ENCODE measurements at places on chromosomes 12 and 14. TPM values are rescaled to one million over a fixed set of nuclear protein-coding genes. Genes with fewer than 3 reads are reported as not detected.

SERPINA9 gene
- polyA plus RNA-seq = not detected

SLC4A8 gene
- polyA plus RNA-seq = 1.2 TPM

GXYLT1 gene
- polyA plus RNA-seq = 9.4 TPM

FIGNL2 gene
- polyA plus RNA-seq = 0.90 TPM

- no peak for DNase-seq
Measured at GRCh38 chr12:122495258-122495657, 5.5 kb downstream of the ZCCHC8 start.

DNA sequence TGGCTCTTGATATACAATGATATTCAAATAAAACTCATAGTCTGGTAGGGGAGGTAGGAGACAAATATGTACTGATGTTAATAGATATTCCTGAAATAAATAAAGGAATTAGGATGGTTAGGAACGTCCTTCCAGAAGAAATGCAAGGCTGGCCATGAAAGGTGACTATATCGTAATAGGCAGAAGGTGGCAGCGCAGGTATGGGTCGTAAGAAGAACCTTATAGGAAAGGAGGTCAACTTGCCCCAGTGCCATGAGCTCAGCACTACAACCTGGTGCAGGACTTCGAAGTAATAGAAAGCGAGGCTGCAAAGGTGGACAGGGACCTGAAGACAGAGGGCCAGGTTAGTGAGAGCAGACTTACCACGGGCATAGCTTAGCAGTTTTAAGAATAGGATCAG is 55.3 kb upstream of the FGD4 start:
- DNase-seq = no peak

DNA sequence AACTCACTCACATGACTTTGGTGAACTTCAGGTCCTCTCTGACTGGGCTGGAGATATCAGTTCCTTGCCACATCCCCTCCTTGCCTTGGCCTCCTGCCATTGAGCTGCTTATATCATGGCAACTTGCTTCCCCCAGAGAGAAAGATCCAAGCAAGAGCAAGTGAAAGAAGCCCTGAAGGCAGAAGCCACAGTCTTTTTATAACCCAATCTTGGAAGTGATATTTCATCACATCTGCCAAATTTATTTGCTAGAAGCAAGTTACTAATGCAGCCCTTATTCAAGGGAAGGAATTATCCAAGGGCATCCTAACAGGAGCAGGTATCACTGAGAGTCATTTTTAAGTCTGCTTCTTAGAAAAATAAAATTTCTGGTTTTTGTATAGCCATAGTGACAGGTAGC is 127.8 kb downstream of the SLC38A4 start:
- no peak for DNase-seq

GRCh38 chr12:117388951-117389446 is 27.6 kb upstream of the NOS1 start:
- DNase-seq = no peak

- DNase-seq = no peak
Measured at GRCh38 chr14:76975812-76976211, 52.7 kb downstream of the IRF2BPL start.

- DNase-seq = no peak
Measured at GRCh38 chr14:53249059-53249458, 95.9 kb upstream of the DDHD1 start.

DNA sequence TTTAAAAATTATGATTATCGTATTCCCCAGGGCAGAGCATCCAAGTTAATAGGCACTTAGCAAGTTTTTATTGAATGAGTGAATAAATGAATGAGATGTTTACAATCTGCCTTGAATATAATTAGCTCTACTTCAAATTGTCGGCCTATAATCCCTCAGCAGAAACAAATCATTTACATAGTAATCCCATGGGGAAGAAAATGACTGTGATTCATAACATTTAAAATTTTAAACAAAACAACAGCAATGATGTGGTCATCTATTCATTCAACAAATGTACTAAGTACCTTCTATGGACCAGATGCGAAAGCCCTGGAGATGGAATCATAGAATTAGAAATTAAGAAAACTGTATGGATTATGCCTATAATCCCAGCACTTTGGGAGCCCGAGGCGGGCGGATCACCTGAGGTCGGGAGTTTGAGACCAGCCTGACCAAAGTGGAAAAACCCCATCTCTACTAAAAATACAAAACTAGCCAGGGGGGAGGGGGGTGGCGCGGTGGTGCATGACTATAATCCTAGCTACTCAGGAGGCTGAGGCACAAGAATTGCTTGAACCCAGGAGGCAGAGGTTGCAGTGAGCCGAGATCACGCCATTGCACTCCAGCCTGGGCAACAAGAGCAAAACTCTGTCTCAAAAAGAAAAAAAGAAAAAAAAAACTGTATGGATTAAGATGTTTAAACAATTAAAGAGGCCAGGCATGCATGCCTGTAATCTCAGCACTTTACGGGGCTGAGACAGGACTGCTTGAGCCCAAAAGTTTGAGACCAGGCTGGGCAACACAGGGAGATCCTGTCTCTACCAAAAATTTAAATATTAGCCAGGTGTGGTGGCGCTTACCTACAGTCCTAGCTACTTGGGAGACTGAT is 17.7 kb upstream of the MDM2 start:
- no peak for DNase-seq

- peak; percentile 12 for DNase-seq
Measured at GRCh38 chr14:47438650-47439140, 236.7 kb downstream of the MDGA2 start.

DNA sequence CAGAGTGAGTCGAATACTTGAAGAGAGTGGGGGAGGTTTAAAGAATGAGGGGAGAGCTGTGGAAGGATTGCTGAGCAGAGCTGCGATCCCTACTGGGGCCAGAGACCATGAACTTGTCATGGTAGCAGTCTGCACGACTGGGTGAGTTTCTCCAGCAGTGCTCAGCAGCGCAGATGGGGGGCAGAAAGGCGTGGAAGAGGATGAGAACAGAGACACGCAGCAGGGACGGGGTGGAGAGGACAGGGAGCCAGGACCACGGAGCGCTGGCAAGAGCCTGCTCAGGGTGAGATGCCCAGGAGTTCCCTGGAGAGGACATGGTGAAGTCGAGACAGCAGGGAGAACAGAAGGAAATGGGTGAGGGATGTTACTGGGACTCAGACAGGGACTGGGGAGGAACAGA is 2.1 kb upstream of the AQP6 start:
- DNase-seq = no peak

DNA sequence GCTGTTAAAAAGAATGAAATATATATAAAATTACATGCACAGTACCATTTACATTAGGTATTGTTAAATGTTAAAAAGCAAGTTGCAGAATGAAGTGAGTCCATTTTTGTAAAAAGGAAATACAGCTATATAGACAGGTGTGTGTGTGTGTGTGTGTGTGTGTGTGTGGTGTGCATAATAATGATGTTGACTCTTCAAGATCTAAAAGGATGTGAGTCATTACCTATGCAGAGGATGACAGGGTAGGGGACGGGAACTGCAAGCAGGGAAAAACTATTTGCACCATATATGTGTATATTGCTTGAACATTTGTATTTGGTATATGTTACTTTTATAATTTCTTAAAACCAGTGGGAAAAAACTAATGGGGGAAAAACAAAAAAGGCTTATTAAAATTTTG is 3.1 kb downstream of the C14orf39 start:
- no peak for DNase-seq

GRCh38 chr14:78535041-78535440 is 364.9 kb downstream of the NRXN3 start:
- no peak for DNase-seq

DNA sequence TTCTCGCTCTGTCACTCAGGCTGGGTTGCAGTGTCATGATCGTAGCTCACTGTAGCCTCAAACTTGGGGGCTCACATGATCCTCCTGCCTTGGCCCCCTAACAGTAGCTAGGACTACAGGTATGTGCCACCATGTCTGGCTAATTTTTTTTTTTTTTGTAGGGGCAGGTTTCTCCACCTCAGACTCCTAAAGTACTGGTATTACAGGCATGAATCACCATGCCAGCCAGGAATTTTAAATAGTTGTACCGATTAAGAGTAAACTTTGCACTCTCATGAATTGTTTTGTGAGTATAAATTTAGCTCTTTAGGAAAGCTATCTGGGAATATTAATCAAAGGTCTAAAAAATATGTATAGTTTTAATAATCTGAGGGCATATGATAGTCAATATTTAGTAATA is 25.5 kb downstream of the YEATS4 start:
- no peak for DNase-seq
